Stimulated activated memory B cell treated with anti-CD40 and anti-IgM and Interleukin-4, amounts not matched to agents 10 μg/mL and 1 μg/mL and 100 μg/mL, for 72 hours (primary cell): ENCODE measurements at places on chromosomes 2 and 18.

DNA sequence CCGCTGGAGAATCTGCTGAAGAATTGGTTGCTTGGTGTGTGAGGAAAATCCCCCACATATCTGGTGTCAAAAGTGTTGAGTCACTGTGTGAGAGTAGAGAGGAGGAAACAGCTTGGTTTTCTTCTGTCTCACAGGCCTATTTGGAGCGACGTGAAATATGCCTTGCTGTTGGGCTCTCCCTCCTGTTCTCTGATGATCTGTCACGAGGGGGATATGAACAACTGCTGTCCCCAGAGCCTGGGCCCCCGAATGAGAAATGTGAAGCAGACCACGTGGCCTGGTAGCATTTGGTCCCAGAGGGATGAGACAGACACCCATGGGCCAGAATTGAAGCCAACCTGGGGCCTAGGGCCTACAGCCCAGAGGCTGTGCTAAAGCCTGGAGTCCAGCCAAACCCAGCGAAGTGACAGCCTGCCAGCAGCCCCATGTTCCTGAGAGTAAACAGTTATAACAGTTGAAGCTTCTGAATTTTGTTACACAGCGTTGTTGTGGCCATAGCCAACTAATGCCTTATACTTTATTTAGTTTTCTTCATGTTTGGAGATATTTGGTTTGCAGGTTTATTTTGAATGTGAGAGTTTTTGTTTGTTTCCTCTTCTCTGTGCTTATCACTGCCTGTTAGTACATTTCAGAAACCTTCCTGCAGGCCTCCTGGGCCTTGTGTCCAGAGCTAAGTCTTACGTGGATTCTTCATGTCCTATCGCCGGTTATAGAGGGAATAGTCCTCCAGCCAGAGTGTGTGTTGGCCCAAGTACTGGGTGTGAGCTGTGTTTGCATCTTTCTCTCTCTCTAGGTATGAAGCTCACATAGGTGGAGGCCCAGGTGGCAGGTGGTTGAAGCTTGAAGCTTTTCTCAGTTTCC, 18.7 kb upstream of the COLEC12 start:
- no peak overlapping the region for H3K4me3 ChIP-seq
- H3K27ac ChIP-seq = no peak overlapping the region
- no peaks in the 10 kb centered on the region for H3K4me1 ChIP-seq
- no peaks in the 10 kb centered on the region for H3K27me3 ChIP-seq
- peaks cover 6% of the 10 kb centered on the region for H3K36me3 ChIP-seq
- no peak for ATAC-seq

- peaks cover 52% of the 10 kb centered on the region for H3K27me3 ChIP-seq
- no peaks in the 10 kb centered on the region for H3K36me3 ChIP-seq
- ATAC-seq = peak; percentile 62
- H3K27ac ChIP-seq = no peak overlapping the region
- H3K4me1 ChIP-seq = peaks cover 19% of the 10 kb centered on the region
Observed at GRCh38 chr2:88199912-88200682, 30.0 kb downstream of the THNSL2 start.

DNA sequence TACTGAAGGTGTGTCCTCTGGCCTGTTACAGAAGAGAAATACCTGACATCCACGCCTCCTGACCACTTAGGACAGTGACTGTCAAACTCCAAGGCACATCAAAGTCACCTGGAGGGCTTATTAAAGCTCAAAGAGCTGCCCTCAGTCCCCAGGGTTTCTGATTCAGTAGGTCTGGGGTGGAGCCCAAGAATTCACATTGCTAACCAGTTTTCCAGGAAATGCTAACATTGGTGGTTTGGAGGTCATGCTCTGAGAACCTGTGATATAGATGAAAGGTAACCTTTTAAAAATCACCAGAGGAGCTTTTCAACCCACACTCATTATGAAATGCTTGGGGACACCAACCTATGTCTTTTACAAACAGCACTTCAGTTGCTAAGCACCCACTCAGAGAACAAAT, 172.3 kb downstream of the ALK start:
- no peak for ATAC-seq
- no peaks in the 10 kb centered on the region for H3K36me3 ChIP-seq
- no peaks in the 10 kb centered on the region for H3K4me1 ChIP-seq
- no peaks in the 10 kb centered on the region for H3K27me3 ChIP-seq
- no peak overlapping the region for H3K27ac ChIP-seq

- H3K36me3 ChIP-seq = no peaks in the 10 kb centered on the region
- H3K4me3 ChIP-seq = no peak overlapping the region
- no peak overlapping the region for H3K27ac ChIP-seq
- no peak for ATAC-seq
- peaks cover 24% of the 10 kb centered on the region for H3K27me3 ChIP-seq
- no peaks in the 10 kb centered on the region for H3K4me1 ChIP-seq
Observed at GRCh38 chr2:130951018-130951417, 114.3 kb downstream of the ARHGEF4 start.

- no peaks in the 10 kb centered on the region for H3K36me3 ChIP-seq
- H3K27me3 ChIP-seq = peaks cover 21% of the 10 kb centered on the region
- H3K4me1 ChIP-seq = no peaks in the 10 kb centered on the region
- ATAC-seq = no peak
Observed at GRCh38 chr2:169119123-169119760, 49.9 kb downstream of the DHRS9 start.

- ATAC-seq = peak; percentile 82
- H3K27ac ChIP-seq = peak within 1 kb of the TSS; percentile 98
- H3K27me3 ChIP-seq = no peaks in the 10 kb centered on the region
- H3K4me1 ChIP-seq = peaks cover 76% of the 10 kb centered on the region
- peaks cover 13% of the 10 kb centered on the region for H3K36me3 ChIP-seq
- peak within 1 kb of the TSS; percentile 97 for H3K4me3 ChIP-seq
Observed at GRCh38 chr18:9708057-9708433, at the start of gene RAB31. TSS of gene RAB31 (plus strand) at chr18:9708301. CDS start at chr18:9708406, 105 bp downstream.

DNA sequence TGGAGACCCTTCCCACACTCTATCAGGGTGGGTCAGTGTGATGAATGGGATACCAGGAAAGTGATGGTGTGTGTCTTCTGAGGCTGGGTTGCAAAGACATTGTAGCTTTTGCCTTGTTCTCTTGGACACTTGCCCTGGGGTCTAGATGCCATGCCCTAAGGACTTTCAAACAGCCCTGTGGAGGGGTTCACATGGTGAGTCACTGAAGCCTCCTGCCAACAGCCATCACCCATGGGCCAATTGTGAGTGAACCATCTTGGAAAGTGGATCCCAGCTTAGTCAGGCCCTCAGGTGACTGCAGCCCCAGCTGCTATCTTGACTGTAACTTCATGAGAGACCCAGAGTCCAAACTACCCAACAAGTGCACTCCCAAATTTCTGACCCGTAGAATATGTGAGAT, 25.8 kb upstream of the IGFBP5 start:
- no peak overlapping the region for H3K27ac ChIP-seq
- H3K4me1 ChIP-seq = no peaks in the 10 kb centered on the region
- peaks cover 25% of the 10 kb centered on the region for H3K27me3 ChIP-seq
- no peaks in the 10 kb centered on the region for H3K36me3 ChIP-seq
- no peak for ATAC-seq
- no peak overlapping the region for H3K4me3 ChIP-seq

DNA sequence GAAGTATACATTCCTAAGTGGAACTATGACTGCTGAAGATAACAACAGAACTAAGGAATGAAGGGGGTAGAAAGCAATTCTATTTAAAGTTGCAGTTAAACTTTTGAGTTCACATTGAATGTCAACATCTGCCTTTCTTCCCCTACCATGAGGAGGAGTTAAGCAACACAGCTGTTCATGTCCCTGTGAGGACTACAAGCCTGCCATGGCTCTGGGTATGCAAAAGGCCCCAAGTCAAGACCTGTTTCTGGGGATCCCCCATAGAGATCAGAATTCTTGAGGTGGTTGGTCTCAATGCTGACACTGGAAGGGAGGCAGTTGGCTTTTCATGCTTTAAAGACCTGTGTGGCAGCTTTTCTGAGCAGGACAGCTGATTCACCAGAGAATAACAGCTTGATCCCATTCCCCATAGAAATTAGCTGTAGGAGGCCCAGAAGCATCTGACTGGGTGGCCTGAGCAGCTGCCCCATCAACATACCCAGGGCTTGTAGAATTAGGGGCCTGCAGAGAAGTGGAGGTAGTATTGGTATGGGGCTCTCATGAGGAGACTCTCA, 131.0 kb downstream of the SETBP1 start:
- H3K36me3 ChIP-seq = peaks cover 76% of the 10 kb centered on the region
- H3K27me3 ChIP-seq = no peaks in the 10 kb centered on the region
- H3K4me3 ChIP-seq = no peak overlapping the region
- peak overlapping the region; percentile 37 for H3K27ac ChIP-seq
- peaks cover 74% of the 10 kb centered on the region for H3K4me1 ChIP-seq
- no peak for ATAC-seq

DNA sequence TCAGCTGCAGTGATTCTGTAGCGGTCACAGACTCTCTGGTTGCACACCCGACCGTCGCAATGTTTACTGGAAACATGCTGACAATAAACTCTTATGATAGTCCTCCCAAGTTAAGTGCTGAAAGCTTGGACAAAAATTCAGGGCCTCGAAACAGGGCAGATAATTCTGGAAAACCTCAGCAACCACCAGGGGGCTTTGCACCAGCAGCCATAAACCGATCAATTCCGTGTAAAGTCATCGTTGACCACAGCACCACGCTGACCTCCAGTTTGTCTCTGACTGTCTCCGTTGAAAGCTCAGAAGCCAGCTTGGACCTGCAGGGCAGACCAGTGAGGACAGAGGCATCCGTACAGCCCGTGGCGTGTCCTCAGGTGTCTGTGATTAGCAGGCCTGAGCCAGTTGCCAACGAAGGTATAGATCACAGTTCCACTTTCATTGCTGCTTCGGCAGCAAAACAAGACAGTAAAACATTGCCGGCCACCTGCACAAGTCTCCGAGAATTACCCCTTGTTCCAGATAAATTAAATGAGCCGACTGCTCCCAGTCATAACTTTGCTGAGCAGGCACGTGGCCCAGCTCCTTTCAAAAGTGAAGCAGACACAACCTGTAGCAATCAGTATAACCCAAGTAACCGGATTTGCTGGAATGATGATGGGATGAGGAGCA, 166.1 kb downstream of the ASXL3 start:
- no peaks in the 10 kb centered on the region for H3K36me3 ChIP-seq
- H3K4me3 ChIP-seq = no peak overlapping the region
- no peak overlapping the region for H3K27ac ChIP-seq
- H3K4me1 ChIP-seq = no peaks in the 10 kb centered on the region

DNA sequence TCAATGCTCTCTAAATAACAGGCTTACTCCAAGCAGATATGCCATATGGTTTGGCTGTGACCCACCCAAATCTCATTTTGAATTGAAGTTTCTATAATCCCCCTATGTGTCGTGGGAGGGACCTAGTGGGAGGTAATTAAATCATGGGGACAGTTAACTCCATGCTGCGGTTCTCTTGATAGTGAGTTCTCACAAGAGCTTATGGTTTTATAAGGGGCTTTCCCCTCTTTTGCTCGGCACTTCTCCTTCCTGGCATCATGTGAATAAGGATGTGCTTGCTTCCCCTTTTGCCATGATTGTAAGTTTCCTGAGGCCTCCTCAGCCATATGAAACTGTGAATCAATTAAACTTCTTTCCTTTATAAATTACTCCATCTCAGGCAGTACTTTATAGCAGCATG, 302.7 kb upstream of the ZC3H15 start:
- peaks cover 12% of the 10 kb centered on the region for H3K4me1 ChIP-seq
- no peak overlapping the region for H3K4me3 ChIP-seq
- ATAC-seq = no peak
- H3K36me3 ChIP-seq = peaks cover 11% of the 10 kb centered on the region
- no peaks in the 10 kb centered on the region for H3K27me3 ChIP-seq
- no peak overlapping the region for H3K27ac ChIP-seq

DNA sequence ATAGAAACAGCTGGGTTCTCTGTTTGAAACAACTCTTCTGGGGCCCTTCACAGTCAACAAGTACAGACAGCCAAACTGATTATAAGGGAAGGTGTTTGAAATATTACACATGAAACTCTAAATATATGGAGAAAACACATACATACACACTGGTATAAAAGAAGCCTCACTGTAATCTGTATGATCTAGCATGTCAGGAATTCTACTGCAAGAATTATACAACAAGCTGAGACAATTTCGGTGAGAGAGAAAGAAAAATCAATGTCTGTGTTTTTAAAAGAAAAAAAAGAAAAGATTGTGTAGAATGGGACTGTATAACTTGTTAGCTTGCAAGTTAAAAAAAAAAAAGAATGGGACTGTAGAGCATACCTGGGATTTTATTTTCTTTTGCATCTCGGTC, 26.3 kb downstream of the IRS1 start:
- no peak for ATAC-seq
- peaks cover 46% of the 10 kb centered on the region for H3K4me1 ChIP-seq
- H3K36me3 ChIP-seq = peaks cover 11% of the 10 kb centered on the region

DNA sequence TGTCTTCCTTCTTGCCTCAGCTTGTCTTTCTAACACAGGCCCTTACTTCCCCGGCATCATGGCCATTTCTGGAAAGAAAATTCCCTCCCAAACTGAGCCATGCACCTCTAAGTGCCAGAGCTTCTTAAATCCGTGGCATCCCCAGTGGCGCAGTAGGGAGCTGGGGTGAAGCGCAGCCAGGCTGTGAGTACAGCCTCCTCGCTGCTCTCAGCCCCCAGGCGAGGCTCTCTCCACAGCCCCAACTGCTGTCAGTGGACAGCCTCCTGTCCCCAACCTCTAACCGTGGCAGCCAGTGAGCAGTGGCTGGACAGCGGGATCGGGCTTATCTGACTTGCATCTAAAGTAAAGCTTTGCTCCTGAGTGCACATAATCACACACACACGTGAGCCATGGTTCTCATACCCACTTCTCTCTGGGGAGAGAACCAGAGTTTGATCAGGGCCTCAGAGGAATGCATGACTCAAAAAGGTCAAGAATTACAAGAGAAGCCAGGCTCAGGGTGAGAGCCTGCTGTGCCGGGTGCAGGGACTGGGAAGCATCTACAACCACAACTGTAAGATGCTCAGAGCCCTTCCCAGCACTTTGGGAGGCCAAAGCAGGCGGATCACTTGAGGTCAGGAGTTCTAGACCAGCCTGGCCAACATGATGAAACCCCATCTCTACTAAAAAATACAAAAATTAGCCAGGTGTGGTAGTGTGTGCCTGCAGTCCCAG, 50.7 kb downstream of the SFXN5 start:
- H3K36me3 ChIP-seq = peaks cover 30% of the 10 kb centered on the region
- H3K4me3 ChIP-seq = no peak overlapping the region

- no peak overlapping the region for H3K27ac ChIP-seq
- no peak overlapping the region for H3K4me3 ChIP-seq
- no peaks in the 10 kb centered on the region for H3K27me3 ChIP-seq
- ATAC-seq = no peak
- H3K4me1 ChIP-seq = peaks cover 21% of the 10 kb centered on the region
Observed at GRCh38 chr2:112257575-112257974, 2.7 kb upstream of the ZC3H8 start.

- H3K27me3 ChIP-seq = no peaks in the 10 kb centered on the region
Observed at GRCh38 chr2:101348883-101349282, 38.4 kb downstream of the CREG2 start.

- H3K27ac ChIP-seq = no peak overlapping the region
- ATAC-seq = no peak
- H3K36me3 ChIP-seq = no peaks in the 10 kb centered on the region
- no peaks in the 10 kb centered on the region for H3K4me1 ChIP-seq
- H3K4me3 ChIP-seq = no peak overlapping the region
Observed at GRCh38 chr18:998936-999335, 94.3 kb downstream of the ADCYAP1 start.

GRCh38 chr2:172299741-172300140, 127.6 kb upstream of the ITGA6 start:
- H3K27ac ChIP-seq = no peak overlapping the region
- H3K4me3 ChIP-seq = no peak overlapping the region
- ATAC-seq = no peak
- peaks cover 38% of the 10 kb centered on the region for H3K27me3 ChIP-seq
